Activated CD4-positive, alpha-beta T cell treated with anti-CD3 and anti-CD28 coated beads for 36 hours (primary cell): ENCODE measurements at places on chromosomes 1 and 21.
A peak's percentile ranks its signal among the peaks of the same experiment; 100 is the strongest.

- peak; percentile 22 for DNase-seq
Observed at GRCh38 chr1:240946926-240947325, 335.0 kb upstream of the GREM2 start.

GRCh38 chr1:235984041-235984825 lies 80.7 kb downstream of the NID1 start:
- no peak for DNase-seq

GRCh38 chr1:164263540-164263939 lies 295.4 kb upstream of the PBX1 start:
- no peak for DNase-seq

- DNase-seq: no peak
Observed at GRCh38 chr1:195898924-195899323, 709.3 kb downstream of the KCNT2 start.

- no peak for DNase-seq
Observed at GRCh38 chr1:179910934-179911333, 28.8 kb downstream of the TOR1AIP1 start.

DNA sequence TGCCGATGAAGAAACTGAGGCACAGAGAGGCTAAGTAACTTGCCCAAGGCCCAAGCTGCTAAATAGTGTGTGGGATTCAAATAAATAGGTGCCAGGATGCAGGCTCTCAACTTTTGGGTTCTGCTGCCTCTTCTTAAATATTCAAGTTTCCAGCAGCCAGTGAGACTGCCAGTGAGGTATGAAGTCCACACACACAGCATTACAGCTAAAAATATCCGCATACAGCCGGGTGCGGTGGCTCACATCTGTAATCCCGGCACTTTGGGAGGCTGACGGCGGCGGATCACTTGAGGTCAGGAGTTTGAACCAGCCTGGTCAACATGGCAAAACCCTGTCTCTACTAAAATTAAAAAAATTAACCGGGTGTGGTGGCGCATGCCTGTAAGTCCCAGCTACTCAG lies 78.4 kb upstream of the DIRAS3 start:
- no peak for DNase-seq

- DNase-seq: no peak
Observed at GRCh38 chr1:4599521-4599920, 54.9 kb upstream of the AJAP1 start.

GRCh38 chr1:4729090-4729471 lies 74.7 kb downstream of the AJAP1 start:
- no peak for DNase-seq

- DNase-seq: no peak
Observed at GRCh38 chr1:118535901-118536300, 350.9 kb upstream of the SPAG17 start.

- no peak for DNase-seq
Observed at GRCh38 chr1:234499943-234500245, 20.9 kb upstream of the TARBP1 start.

- peak; percentile 7 for DNase-seq
Observed at GRCh38 chr1:233440951-233441401, 113.5 kb downstream of the MAP3K21 start.

DNA sequence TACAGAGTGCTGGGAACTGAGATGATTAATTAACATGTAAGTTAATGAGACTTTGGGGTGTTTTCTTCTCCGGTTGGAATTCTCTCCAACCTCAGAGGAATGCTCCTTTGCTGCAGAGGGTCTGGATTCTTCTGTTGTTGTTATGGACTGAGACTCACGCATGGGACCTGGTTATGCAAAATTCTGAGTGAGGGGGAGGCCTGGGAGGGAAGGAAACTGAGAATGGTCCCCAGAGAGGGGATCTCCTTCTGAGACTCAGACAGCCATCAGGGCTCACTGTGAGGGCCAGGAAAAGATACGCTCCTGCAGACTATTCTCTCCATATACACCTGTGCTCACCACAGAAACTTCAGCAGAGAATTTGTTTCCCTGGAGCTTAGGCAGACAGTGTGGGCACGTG lies 56.3 kb downstream of the HTR6 start:
- no peak for DNase-seq

DNA sequence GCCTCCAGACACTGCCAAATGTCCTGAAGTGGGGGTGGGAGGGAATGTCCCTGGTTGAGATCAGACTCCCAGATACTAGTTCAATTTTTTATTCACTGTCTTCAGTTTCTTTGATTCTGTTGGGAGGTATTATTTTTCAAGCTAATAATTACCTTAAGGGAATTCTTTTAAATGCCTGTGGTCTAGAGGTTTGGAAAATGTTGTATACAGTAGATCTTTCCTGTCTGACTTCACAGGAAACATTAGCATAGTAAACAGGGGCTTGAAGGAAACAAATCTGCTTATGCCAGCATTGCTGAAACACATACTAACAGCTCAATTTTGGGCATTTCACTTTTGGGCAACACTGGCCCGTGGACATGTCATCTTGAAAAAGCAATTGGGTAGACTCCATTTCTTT lies 84.3 kb upstream of the HP1BP3 start:
- no peak for DNase-seq

GRCh38 chr1:31380181-31380580 lies 7.3 kb upstream of the FABP3 start:
- no peak for DNase-seq

DNA sequence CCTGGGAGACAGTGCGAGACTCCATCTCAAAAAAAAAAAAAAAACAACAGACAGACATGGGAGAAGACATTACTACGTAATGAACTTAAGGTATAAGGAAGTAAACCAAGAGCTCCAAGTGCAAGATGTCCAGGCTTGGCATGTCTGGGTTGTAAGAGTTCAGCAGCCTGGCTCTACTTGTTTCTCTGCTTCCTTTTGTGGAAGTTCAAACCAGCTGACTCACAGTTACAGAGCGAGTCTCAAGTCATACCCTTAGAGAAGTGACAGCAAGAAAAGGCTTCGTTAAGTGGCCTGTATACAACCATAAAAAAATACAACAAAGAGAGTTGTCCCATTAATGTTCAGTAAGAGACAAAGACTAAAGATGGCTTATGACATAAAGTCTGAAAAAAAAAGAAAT lies 1.3 kb downstream of the RIT1 start:
- no peak for DNase-seq

DNA sequence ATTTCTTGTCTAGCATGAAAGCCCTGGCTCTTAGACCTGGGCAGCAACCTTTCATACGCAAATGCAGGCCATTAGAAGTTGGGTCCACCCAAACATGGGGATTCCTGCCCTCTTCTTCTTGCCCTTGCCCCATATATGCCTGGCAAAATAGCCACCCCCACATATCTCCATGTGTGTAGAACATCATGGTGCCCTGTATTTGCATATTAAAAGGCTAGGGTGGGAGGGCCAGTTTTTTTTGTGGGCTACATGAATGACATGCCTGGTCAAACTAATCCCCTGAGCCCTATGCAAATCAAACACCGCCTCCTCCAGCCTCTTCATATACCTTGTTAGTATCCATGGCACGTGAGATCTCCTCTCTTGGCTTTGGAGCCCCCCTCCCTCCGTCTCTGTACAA lies 24.7 kb downstream of the MFSD2A start:
- DNase-seq: no peak

DNA sequence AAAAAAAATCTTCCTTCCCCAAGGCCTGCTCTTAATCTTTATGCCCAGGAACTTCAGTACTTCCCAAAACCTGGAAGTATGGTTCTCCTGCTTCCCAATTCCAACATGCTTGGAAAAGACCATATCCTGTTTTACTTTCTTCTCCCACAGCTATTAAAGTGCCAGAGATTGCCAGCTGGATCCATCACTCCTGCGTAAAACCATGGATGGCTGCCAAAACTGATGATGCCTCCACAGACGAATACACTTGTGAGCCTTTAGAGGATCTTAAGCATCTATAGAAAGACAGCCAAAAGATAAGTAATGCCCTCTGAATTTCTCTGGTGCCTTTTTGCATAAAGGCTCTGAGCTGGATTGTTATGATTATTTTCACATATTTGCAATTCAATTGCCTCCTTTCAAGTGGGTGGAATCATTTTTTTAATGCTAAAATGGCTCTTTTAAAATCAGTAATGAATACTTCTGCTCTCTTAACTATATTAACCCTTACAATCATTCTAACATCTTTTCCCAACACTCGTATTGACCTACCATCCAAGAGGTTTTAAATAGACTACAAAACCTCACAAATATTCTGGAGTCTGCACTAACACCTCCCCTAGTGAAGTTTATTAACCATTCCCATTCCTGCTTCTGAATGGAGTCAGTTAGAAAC lies 1807.8 kb downstream of the BRINP3 start:
- no peak for DNase-seq

DNA sequence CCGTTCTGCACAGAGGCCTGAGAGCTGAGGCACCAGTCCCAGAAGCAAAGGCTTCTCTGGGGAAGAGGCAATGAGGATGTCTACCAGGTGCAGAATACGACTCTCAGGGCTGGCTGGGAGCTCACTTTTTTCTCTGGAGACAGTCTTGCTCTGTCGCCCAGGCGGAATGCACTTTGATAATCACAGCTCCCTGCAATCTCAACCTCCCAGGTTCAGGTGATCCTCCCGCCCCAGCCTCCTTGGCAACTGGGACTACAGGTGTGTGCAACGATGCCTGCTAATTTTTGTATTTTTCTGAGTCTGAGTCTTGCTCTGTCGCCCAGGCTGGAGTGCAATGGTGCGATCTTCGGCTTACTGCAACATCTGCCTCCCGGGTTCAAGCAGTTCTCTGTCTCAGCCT lies 17.6 kb downstream of the NADK start:
- DNase-seq: no peak

- DNase-seq: no peak
Observed at GRCh38 chr1:206554211-206554610, 46.9 kb downstream of the RASSF5 start.

- no peak for DNase-seq
Observed at GRCh38 chr1:228403231-228403631, 3.4 kb downstream of the TRIM11 start.

DNA sequence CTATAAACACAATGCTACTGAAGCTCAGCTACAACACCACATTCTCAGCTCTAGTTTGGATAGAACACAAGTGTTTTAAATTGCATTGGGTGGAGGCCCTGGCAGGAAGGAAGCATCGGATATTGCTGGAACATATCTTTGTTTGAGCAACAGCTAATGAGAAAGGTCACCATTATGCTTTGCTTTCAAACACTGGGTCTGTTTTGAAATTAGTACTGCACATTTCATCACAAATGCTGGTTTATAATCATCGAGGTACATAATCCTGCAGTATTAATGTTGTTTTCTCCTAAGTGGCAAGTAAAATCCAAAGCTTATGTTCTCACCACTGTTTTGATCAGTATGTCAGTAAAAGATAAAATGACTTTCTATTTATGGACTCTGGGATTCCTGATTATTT lies 61.5 kb upstream of the ARHGAP29 start:
- DNase-seq: no peak

DNA sequence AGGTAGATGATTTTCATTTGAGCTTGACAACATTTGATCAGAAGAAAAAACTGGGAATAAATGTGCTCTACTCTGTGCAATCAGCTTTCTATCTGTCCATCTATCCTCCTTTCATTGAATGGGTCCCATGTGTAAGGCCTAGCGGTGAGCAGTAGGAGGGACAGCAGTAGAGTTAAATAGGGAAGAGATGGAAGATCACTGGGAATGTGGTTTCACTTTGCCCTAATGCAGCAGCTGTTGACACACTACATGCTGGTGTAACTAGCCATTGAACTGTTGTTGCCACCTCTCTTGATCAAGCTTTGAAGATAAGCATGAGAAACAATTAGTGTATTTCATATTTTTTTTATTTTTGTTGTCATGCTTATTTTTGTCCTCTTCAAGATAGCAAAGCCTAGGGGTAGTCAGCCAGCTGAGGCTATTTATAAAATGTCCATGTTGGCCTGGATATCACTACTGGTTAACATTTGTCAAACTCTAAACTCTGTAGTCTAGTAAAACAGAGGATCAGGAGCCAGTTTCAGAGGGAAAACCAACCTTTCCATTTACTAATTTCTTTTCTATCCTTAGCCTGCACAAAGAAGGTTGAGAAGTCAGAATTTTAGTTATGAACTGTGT lies 41.9 kb downstream of the CACNA1E start:
- no peak for DNase-seq

DNA sequence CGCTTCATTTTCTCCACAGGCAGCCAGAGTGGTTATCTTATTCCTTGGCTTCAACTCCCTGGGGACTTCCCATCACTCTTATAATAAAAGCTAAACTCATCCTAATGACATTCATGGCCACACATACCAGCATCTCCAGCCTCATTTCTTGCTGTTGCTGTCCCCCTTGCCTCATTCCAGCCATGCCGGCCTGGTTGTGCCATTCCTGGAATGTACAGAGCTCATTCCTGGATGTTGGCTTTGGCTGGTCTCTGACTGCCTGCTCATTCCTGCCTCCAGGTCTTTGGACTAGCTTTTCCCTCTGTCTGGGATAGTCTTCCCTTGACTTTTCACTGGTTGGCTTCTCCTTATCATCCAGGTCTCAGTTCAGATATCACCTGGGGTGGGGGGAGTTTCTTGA lies 2.4 kb upstream of the PEF1 start:
- no peak for DNase-seq

DNA sequence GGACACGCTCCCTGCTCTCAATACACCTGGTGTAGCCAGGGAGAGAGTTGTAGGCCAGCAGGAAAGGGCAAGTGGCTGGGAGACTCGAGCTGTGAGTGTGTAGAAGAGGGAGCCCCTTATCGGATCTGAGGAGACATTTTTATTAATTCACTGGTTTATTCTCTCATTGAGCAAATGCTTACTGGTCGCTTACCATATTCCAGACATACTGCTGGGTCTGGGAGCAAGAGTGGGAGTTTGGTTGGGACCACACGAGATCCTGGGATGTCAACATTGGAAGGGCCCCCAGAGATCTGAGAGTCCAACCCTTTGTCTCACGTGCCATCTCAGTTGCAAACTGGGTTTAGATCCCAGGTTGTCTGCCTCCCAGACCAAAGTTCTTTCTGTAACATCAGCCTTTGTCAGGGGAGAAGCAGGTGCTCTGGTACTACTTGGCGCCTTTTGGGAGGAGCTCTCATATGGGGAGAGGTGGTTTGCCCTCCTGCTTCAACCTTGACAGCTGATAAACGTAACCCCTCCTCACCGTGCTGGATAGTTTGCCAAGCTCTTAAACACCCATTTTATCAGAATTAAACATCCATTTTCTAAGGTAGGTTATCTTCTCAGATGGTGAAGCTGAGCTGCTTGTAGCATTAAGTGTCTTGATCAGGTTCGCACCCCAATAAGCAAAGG lies 742 bp downstream of the TMEM222 start:
- no peak for DNase-seq

- DNase-seq: no peak
Observed at GRCh38 chr1:150576367-150576711, 3.1 kb downstream of the MCL1 start.

DNA sequence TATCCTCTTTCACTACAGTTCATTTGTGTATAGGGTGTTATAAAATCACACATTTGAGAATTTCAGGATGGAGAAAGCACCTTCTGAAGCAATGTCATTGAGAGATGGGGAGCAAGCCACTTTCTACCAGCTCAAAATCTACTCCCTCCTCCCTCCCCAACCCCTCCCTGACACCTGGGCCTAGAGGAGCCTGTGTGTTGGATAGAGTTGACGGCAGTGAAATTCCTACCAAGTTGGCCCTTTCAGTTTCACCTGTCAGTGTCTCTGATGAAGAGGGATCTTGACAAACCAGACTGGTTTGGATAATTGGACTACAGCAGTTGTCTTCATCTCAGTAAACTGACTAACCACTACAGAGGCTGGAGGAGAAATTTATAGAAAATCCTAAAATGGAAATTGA lies 125.0 kb upstream of the HOOK1 start:
- no peak for DNase-seq

GRCh38 chr1:203564024-203564423 lies 62.6 kb upstream of the ATP2B4 start:
- no peak for DNase-seq

GRCh38 chr1:27071049-27071416 lies 58.4 kb upstream of the TENT5B start:
- DNase-seq: no peak
